ENCODE measurements at places on chromosomes 11 and 22.

GRCh38 chr11:11672101-11672500, 50.3 kb upstream of the GALNT18 start:
- no peak for DNase-seq

DNA sequence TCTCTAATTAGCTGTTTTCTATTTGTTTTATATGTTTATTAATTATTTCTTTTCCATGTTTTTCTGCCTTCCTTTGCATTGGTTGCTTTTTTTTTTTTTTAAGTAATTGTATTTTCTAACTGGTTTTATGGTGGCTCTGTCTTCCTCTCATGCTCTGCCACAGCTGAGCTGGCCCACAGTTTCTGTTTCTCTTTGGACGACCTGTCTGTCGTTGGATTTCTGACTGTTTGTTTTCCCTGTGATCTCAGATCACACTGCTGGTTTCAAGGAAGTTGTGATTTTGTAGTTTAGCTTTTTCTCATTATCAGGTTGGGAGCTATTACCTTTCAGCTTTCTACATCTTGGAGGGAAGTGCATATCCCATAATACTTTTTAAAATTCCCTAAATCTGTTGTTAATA, 15.9 kb upstream of the OR6M1 start:
- DNase-seq, result no peak

- DNase-seq, result no peak
Measured at GRCh38 chr11:4203603-4204360, 109.2 kb downstream of the RRM1 start.

GRCh38 chr11:80593648-80594374, 1153.0 kb upstream of the TENM4 start:
- DNase-seq, result no peak

DNA sequence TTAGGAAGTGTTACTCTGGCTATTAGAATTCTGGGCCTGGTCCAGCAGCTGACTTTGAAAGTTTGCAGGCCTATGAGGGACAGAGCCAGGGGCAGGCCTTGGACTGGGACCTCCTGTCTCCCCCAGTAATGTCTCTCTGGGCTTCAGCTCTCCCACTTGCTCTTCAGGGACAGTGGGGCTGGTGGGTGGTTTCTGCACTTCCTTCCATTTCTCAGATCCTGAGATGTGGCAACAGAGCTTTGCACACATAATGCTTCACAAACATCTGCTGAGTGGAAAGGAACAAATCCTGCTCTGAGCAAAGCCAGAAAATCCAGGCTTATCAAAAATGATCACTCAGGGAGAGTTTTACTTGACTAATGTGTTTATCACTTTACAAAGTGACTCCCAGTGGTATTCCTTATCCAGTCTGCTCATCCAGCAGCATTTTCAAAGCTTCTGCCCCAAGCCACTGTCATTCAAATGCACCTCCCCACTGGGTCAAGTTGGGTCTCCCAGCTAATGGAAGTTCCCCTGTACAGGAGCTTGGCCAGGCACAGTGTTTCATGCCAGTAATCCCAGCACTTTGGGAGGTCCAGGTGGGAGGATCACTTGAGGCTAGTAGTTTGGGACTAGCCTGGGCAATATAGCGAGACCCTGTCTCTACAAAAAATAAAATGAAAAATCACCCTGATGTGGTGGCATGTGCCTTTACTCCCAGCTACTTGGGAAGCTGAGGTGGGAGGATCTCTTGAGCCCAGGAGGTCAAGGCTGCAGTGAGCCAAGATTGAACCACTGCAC, 13.5 kb upstream of the OSBP2 start:
- DNase-seq, result no peak

- peak; percentile 77 for DNase-seq
Measured at GRCh38 chr11:96328395-96329010, 14.5 kb downstream of the MAML2 start.
